ENCODE measurements at places on chromosomes 7 and 10.
A peak's percentile ranks its signal among the peaks of the same experiment; 100 is the strongest.

DNA sequence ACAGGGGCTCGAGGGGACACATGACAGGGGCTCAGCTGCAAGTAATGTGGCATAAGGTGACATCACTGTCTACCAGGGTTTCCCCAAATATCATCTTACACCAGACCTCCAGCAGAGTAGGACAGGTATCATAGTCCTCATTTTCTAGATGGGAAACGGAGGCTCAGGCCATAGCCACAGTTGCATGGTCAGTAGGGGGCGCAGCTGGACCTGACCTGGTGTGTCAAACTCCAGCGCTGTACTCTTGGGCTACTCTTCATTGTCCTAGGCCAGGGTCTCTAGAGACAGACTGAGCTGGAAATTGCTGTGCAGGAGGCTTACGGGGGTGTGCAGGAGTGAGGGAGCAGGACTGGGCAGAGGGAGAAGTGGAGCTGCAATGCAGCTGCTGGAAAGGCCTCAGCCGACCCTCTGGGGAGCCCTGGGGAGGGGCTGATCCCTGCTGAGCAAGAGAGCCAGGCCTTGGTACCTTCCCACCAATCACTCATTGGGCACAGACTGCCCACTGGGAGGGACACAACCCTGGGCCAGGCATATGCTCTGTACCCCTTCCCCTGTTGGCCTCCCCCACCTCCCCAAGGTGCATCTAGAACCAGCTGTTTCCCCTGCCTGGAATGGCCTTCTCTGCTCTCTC, 89.9 kb downstream of the CDH23 start:
- DNase-seq = no peak

DNA sequence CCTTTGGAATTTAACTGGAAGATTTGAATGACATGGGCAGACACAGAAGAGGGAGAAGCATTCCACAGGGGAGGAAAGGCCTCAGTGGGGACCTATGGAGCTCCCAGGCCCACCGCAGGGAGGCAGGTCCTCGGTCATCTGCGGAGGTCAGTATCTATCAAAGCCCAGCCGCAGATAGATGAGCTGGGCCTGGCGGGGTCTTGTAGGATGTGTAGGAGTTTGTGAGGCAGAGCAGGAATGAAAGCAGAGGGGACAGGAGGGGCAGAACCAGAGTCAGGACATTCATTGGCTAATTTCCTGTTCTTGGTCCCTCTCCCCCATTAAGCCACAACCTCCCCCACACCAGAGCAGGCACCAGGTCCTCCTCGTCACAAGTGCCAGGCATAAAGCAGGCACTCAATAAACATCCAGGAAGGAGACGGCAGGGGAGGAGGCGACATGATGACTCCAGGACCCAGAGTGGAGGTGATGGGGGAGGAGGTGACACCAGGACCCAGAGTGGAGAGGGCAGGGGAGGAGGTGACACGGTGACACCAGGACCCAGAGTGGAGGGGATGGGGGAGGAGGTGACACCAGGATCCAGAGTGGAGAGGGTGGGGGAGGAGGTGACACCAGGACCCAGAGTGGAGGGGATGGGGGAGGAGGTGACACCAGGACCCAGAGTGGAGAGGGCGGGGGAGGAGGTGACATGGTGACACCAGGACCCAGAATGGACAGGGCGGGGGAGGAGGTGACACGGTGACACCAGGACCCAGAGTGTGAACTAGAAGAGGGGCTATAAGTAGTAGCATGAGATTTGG, 83.7 kb upstream of the PDGFA start:
- DNase-seq = peak; percentile 42

DNA sequence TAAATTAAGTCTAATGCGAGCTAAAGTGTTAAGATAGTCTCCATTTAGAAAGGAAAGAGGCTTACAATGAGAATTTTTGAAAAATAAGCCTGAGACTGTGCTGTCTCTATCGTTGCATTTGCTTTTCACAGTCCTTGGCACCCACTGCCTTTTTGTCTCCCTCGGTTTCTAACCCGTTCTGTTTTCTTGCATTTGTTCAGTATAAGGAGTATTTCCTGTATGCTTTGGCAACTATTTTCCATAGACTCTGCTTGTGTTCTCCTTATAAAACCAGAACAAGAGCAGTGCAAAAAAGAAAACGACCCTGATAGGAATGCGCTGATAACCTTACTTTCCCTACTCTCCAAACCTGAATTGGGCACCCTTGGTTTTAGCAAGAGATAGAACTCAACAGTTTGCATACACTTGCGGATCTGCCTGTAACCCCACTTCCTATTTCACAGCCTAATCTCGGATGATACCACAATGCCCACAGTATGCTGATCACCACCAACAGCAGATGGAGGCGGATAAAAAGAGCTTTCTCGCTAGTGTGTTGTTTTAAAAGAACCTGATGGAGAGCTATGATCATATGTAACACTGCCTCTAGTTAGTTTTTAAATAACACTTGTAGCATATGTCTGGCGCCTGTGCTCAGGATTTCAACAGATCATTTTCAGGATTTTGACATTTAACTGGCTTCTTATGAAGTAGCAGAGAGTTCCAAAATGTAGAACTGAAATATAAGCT, 1.6 kb upstream of the ARHGAP12 start:
- DNase-seq = peak; percentile 26

DNA sequence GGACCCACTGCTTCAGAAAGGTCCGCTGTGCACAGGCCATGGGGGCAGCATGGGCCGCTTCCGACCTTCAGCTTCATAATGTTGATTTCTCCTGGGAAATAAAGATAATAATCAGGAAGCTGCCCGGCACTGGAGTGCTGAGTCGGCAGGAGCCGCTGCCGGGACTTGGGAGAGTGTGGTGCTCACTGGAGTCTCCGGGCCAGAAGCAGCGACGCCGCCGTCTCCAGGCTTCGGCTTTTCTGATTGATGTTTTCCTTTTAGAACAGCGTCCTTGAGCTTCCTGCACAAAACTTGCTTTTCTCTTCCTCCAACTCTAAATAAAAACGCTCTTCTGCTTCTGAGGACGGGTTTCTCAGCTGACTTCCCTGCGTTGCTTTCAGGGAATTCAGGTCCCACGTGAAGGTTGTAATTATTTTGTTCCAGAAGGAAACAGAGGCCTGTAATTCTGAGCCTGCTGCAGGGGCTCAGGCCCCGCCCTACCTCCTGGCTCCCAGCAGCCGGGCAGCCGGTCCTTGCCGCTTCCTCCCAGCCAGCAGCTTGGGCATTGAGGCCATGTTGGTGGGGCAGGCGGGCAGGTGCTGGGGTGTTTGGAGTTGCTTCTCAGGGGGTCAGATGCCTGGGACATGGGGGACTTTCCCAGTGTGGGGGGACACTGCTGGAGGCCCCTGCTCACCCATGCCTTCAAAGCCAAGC, 14.7 kb downstream of the PWWP2B start:
- DNase-seq = peak; percentile 81

GRCh38 chr7:129160161-129160905, 15.8 kb downstream of the TSPAN33 start:
- DNase-seq = no peak

- DNase-seq = peak; percentile 69
Measured at GRCh38 chr10:127117125-127117524, 79.3 kb downstream of the INSYN2A start.

DNA sequence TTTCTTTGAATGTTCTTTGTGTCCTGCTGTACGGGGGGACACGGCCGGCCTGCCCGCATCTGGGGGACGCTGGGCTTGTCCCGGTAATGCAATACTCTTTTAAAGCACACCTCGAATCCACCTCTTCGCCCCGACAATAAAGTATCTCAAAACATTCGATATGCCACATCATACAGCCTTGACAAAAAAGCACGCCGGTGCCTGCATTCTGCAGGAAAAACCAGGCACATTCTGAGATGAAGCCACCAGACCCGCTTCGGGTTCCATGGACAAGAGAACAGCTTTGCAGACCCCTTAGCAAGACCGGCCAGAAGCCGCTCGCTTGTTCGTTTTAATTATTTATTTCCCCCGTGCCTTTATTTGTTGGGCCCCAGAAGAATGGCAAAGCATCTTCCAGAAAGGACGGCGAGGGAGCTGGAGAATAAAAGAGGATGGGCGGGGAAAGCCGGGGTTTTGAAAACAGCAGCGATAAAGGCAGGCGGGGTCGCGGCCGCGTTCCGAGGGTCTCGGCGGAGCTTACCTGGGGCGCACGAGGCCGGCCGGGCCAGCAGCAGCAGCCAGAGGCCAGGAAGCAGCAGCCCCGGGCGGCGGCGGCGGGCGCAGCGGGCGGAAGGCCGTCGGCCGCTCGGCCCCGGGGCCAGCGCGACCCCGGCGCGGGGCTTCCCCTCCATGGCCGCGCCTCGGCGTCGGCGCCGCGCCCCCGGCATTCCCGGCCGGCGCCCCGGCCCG, 462 bp downstream of the KIAA1549 start:
- DNase-seq = no peak

GRCh38 chr10:6327961-6328698, 125.4 kb downstream of the PFKFB3 start:
- DNase-seq = no peak

- DNase-seq = no peak
Measured at GRCh38 chr7:10803720-10804119, 170.0 kb upstream of the PHF14 start.

GRCh38 chr10:97024168-97025073, 161.3 kb downstream of the SLIT1 start:
- DNase-seq = no peak

DNA sequence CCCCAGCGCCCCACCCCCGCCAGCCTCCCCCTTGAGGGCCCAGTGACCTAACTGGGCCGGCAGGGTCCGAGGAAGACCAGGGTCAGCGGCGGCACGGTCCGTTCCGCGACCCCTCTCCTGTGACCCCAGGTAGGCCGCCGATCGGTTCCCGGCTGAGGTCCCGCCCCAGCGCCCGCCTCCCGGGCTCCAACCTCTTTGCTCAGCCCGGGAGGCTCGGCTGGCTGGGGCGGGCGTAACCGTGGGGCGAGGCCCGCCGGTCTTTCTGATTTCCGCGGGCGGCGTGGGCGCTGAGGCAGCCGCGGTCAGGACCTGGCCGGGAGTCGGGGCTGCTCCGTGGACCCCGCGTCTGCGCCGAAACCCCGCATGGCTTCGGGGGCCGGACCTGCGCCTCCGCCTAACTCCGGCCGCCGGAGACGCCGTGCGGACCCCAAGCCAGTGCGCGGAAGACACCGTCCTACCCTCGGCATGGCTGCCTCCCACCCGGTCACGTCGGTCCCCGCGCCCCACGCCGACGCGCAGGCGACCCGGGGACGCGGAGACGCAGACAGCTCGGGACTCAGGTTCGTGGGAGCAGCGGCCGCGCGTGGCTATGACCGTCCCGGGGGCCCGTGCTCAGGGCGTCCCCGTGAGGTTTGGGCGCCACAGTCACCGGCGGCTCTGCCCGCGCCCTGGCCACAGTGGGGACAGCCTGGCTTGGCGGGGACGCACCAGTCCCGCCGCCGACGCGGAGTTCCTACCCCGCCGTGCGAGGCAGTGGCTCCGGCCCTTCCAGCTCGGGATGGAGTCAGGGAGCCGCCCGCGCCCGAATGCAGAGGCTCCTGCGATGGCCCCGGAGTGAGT, 1.0 kb upstream of the VENTX start:
- DNase-seq = peak; percentile 45
